ENCODE measurements at places on chromosomes 3 and 15.

- no peak for DNase-seq
These were observed 11.2 kb upstream of the LIPC start for GRCh38 chr15:58420579-58421043.

GRCh38 chr3:45881078-45882022 lies 5.0 kb upstream of the CCR9 start:
- DNase-seq, result peak; percentile 34

DNA sequence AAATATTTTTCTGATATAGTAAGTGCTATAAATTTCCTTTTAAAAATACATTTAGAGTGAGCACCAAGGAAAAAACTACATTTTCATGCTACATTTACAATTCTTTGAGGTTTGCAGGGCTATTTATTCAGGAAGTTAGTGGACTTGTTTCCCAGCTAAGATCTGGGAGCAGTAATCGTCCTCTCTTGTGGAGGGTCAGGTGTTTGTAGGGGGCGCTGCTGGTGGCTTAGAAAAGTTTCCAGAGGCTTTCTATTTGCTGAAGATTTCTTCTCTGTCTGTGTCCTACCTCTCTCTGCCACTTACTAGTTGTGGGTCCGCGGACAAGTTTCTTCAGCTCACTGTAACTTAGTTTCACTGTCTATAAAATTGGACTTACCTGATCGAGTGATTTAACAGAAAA lies 163.9 kb downstream of the PEX5L start:
- DNase-seq, result no peak

DNA sequence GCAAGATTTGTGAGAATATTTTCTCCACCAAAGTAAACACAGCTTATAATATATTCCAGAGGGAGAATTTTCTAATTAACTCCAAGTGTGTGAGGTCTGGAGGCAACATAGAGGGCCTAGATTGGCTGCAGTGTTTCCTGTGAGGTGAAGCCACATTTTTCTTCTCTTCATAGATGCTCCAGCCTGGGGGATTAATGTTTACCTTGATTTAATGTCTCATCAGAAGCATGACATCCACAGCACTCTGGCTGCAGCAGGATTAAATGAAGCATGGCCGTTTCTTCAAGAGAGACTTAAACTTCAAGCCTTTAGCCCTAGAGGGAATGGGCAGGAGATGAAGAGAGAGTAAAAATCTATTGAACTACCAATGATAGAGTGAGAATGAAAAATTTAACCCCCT lies 137.9 kb upstream of the ZBTB20 start:
- no peak for DNase-seq

- DNase-seq, result peak; percentile 28
These were observed 4.8 kb downstream of the UBE2E1 start for GRCh38 chr3:23810343-23811184.
